ENCODE measurements at places on chromosomes 1 and 21.

DNA sequence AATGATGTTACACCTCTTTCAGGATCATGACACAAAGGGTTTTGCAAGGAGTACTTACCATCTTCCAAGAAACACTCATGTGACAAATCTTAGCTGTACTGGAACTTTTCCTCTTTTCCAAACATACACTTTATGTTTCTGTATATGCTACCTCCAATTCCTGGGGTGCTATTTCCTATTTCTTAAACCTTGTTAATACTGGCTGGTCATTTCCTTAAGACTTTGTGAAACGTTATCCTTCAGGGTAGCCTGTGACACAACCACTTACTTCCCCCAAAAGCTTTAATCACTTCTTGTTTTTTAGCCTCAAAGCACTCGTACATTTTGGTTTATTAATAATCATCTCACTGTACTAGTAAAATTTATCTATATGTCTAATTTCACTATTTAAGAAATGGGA is 39.4 kb downstream of the OR10Z1 start:
- DNase-seq = no peak

- no peak for DNase-seq
These were observed 54.7 kb downstream of the STUM start for GRCh38 chr1:226603022-226603857.

- no peak for DNase-seq
These were observed 20.5 kb upstream of the MYBPHL start for GRCh38 chr1:109327285-109327684.

DNA sequence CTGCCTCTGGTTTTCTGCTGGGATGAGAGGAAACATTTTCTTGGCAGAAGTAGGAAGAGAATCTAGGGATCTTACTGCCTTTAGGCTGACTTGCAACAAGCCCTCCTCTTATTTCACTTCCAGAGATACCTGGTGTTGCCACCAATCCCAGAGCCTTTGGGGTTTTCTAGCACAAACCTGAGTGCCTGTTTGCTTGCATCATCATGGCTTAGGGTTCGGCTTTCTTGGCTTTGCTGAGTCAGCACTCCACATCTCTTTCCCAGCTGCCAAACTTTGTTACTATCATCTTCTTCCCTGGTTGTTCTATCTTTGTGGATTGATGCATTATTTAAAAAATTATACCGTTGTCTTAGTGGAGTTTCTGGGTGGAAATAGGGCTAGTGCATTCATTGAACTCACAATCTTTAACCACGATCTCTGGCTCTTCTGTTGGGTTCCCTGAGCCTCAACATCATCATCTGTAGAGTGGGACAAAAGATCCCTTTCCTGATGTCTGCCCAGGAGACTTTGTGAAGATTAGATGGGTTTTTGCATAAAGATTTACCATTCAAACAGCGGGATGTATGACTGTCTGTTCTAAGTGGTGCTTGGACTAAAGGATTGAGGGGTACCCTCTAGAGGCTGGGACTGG is 76.6 kb upstream of the SELENON start:
- DNase-seq = no peak

DNA sequence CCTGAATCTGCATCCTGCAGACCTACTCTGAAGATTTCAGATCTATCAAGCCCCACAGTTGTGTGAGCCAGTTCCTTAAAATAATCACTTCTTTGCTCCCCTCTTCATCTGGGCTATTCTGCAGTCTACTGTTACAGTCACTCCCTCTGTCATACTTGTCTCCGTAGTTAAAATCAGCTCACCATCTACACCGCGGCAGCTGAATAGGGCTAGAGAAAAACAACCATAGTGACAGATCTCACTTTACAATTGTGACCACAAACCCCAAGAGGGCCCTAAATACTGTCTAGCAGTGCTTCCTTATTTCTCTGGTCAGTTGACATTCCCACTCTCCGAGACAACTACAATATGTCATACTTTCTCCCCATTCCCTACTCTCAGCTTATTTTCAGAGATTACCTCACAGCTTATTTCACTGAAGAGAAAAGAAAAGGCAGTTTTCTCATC is 12.9 kb downstream of the DESI2 start:
- DNase-seq = no peak

DNA sequence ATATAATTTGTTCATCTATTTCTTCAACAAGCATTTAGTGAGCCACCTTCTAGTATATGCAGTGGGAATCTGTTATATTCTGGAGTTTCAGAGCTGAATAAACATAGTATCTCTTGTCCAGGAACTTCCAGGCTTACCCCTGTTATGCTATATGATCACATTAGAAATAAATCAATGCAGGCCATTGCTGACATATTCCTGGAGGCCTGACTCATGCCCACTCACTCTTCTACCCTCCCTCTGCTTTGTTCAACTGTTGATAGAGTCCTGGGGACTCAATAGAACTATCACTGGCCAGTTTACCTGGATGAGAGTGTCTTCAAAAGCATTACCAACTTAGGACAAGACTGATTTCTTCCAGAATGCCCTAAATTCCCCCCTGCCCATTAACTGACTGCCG is 29.3 kb upstream of the SRSF10 start:
- no peak for DNase-seq

DNA sequence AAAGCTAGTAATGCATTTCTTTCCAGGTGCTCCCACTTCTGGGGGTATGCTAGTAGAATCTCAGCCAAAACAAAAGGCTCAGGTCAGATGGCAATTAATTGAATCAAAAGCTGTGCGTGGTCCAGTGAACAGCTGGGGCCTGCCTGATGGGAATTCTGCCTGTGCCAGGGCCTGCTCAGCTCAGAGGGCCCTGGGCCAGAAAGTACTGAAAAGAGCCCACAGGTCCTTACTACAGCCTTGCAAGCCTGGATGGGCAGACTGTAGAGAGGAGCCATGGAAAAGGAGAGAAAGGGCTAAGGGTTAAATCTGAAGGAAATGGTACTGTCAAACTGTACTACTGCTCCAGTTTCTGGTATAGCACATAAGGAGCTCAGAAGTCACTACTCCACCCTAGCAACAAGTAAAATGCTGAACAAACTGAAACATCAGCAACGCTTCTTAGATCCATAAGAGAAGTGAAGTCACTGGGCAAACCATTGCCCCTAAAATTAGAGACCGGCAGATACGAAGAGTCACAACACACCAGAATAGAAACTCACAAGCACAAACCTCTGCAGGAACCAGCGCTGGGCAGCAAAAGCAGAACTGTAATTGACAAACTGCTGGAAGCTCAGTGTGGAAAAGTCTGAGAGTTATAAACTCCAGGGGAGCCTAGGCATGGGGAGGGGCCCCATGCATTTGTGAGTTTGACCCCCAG is 121.1 kb upstream of the SYT6 start:
- no peak for DNase-seq

GRCh38 chr1:223129229-223129901 is 13.7 kb downstream of the TLR5 start:
- peak; percentile 42 for DNase-seq
